ENCODE measurements at places on chromosomes 16 and 17.

DNA sequence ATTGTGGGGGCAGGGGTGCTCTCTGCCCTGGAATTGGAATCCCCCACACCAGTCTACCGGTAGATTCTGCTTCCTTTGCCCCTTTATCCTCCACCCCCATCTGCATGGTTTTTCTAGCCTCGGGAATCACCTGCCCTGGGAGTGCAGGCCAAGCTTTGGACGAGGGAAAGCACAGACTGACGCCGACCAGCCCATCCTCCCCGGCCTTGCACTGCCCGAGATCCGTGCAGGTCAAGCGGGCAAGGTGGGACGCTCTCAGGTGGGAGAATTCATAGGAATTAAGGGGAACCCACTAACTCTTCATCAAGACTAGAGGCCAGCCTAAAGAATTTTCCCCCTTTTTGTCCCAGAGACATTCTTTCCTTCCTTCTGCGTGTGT lies 9.9 kb upstream of the HOXB13 start:
- DNase-seq = no peak

DNA sequence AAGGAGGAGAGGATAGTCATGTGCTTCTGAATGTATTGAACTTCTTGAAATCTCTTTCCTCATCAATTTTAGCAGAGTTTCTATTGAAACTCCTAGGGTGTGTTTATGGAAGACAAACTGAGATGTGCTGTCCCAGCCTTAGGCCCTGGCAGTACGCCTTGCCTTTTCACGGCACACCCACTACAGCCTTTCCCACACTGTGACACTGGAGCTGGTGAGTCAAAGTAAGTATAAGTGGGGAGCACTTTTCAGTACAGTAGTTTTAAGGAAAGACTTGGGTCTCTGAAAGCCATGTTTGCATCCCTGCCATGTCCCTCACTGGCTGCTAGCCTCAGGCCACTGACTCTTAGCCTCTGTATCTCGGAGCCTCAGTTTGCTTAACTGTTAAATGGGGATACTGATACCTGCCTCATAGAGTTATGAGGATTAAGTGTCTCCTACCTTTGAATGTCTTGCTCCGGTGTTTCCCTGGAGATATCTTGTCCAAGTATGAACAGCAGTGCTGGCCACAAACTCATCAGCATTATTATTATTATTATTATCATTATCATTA lies 144.7 kb upstream of the CRHR1 start:
- DNase-seq = no peak

- peak; percentile 61 for DNase-seq
These were observed 44.8 kb upstream of the HLF start for GRCh38 chr17:55219934-55220333.

GRCh38 chr16:84312783-84313382 lies 18.2 kb downstream of the WFDC1 start:
- DNase-seq = no peak

DNA sequence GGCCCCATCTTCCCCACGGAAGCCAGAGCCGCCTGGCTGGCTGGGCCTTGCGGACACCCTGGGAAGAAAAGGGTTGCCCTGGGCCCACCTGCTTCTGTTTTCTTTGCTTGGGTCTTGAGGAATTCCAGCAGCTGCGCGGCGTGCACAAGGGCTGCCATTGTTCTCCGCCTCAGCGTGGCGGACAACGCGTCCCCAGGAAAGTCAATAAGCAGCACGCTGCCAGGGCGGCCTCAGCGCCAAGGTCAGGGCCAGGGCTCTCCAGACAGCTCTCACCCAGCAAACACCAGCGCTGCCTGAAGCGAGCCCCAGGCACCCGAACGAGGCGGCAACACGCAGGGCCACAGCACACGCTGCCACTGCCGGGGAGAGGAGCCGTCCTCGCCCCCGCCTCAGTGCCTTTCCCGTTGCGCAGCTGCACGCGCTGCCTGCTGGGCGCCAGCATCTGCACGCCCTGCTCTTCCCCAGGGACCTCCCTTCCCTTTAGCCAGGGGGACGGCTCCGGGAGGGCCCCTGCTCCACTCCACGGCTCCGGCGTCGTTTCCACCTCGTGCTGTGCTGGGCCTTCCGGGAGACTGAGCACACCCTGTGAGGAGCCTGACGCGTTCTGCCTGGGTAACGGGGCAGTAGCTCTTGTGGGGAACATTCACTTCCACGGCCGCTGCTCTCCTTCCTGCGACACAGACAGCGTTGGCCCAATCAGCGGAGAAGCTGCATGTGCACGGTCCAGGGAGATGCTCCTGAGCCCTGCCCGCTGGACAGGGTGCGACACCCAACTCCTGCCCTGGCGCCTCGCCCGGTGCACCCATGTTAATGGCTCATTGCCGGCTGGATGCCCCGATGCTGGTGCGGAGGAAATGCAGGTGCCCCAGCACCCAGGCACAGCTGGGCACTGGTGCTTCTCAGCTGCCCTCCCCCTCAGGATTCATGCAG lies 57.8 kb downstream of the LMF1 start:
- DNase-seq = no peak

GRCh38 chr16:67304020-67304419 lies 22.5 kb downstream of the KCTD19 start:
- DNase-seq = no peak

DNA sequence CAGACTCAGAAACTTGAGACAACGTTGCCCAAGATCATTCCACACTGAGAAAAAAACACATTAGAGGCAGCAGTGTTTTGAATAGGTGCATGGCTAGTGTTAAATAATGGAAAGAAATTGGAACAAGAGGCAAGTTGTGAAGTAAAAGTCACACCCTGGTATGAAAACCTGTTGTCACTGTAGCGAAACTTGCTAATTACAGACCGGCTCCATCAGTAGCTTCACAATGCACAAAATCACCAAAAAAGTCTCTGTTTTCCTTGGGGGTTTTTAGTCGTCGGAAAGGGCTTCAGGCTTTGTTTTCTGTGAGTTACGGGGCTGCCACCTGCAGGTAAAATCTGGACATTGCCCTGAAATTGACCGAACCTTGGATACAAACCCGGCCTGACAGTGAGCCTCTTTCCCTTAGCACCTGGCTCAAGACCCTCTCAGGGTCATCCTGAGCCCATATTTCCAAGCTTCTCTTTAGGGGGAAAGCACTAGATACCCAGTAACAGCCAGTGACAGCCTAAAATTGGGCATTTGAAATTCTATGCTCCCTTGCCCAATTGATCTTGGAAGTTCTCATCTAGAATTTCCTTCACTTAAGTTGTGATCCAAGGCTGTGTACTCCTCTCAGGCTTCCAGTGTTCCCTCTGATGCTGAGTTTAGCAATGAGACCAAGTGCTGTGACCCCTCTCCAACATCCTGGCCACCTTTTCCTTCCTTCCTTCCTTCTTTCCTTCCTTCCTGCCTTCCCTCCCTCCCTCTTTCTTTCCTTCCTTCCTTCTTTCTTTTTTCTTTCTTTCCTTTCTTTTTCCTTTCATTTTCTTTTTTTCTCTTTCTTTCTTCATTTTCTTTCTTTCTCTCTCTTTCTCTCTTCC lies 7.2 kb upstream of the GRB2 start:
- peak; percentile 60 for DNase-seq
